ENCODE measurements at places on chromosomes 6 and 20.

- no peak for DNase-seq
Observed at GRCh38 chr6:66638099-66638498, 931.1 kb upstream of the EYS start.

DNA sequence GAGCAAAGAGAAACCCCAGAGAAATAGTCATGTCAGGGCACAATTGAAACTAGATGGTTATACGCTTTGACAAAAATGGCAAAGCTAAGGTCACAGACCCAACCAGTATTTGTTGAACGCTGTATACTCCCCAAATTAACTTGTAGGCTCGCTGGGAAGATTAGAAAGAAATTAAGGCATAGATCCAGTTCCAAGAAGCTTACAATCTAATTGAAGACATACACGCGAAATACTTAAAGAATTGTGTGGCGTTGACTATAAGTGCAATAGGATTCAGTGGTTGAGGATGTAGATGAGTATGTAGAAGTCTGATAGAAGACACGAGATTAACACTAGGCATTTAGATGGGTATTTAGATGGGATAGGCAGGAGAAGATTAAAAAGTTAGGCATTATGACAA, 525 bp downstream of the FAM229B start:
- DNase-seq = no peak

DNA sequence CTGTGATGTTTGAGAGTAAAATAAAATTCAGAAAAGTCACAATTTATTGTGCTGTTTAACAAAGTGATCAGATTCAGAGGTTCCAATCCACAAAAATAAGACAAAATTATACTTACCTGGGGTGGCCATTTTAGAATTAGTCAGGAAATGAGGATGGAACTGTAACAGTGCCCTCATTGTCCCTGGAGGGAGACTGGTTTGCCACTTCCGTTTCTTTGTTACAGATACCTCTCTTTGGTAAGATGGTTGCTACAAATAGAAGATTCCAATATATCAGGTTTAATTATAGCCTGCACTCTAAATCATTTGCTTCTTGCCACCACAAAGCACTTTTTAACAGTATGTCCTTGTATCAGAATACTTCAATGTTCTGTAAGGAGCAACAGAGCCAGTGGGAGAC, 95.6 kb downstream of the CTNNBL1 start:
- no peak for DNase-seq

GRCh38 chr20:33526769-33527168, 36.9 kb downstream of the CBFA2T2 start:
- no peak for DNase-seq

GRCh38 chr6:10402648-10403311, 12.1 kb downstream of the TFAP2A start:
- no peak for DNase-seq

DNA sequence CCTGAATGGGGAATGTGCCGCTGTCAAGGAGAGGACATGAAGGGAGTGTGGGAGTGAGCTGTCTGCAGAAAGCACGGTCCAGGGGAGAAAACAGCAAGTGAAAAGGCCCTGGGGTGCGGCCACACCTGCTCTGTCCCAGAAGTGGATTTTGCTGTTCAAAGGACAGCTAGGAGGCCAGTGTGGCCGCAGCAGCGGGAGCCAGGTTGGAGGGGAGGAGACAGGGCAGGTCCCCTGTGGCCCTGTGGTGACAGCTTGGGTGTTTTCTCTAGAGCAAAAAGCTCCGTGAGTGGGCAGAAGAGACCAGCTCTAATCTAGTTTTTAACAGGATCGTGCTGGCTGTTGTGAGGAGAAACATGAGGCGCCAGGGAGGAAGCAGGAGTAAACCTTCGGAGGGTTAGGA, 4.5 kb upstream of the SLC52A3 start:
- DNase-seq = no peak

- DNase-seq = no peak
Observed at GRCh38 chr6:81608776-81609175, 143.7 kb downstream of the TENT5A start.

GRCh38 chr6:68642081-68642480, 7.0 kb downstream of the ADGRB3 start:
- DNase-seq = no peak

Data from activated naive CD4-positive, alpha-beta T cell treated with anti-CD3 and anti-CD28 coated beads for 36 hours (primary cell).